Motor neuron (in vitro differentiated cells): ENCODE measurements at places on chromosomes 1 and 21.

GRCh38 chr1:38872401-38873026 lies 634 bp downstream of the MYCBP start:
- ATAC-seq, result no peak

DNA sequence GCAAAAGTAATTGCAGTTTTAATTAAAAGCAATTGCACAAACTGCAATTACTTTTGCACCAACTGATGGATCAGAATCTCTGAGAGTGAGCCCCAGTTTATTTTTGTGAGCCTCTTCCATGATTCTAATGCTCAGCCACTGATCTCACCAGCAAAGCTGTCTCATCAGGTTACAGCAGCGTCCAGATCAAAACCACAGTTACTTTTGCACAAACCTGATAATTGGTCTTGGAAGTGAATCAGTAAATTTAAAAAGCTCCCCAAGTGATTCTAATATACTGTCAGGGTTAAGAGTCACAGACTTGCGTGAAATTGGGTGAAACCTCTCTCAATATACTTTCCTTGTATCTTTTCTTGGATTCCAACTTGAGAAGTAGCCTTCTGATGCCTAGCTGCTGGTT lies 13.5 kb upstream of the CR2 start:
- ATAC-seq, result no peak

DNA sequence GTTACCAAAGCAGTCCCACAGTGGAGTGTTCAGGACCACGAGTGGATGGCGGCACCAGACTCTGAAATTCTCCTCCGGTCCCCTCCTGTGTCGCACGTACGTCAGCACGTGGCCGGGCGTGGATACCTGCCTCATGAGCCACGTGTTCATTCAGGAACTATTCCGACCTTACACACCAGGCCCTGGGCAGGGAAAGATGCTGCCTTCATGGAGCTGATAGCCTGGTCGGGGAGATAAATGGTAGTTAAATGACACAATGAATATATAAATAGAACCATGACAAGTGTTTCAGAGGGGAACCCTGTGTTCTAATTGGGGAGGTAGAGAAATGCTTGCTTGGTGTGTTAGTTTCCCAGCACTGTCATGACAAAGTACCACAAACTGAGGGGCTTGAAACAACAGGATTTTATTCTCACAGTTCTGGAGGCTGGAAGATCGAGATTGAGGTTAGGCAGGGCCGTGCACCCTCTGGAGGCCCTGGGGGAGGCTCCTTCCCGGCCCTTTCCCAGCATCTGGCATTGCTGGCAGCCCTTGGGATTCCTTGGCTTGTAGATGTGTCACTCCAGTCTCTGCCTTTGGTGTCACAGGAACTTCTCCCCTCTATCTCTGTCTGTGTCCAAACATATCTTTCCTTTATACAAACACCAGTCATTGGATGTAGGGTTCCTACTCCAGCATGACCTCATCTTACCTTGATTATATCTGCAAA lies 28.9 kb upstream of the GPR137B start:
- no peak for ATAC-seq

GRCh38 chr21:33265664-33266049 lies 510 bp upstream of the IL10RB start:
- peak; percentile 1 for ATAC-seq

- ATAC-seq, result no peak
Measured at GRCh38 chr21:15740383-15740782, 10.6 kb downstream of the USP25 start.

- no peak for ATAC-seq
Measured at GRCh38 chr1:109394591-109395281, 3.0 kb downstream of the SORT1 start.

GRCh38 chr1:218376722-218377121 lies 31.6 kb downstream of the TGFB2 start:
- no peak for ATAC-seq

GRCh38 chr21:38293765-38294164 lies 37.0 kb downstream of the KCNJ15 start:
- no peak for ATAC-seq

- no peak for ATAC-seq
Measured at GRCh38 chr1:38256072-38256471, 209.5 kb upstream of the POU3F1 start.

DNA sequence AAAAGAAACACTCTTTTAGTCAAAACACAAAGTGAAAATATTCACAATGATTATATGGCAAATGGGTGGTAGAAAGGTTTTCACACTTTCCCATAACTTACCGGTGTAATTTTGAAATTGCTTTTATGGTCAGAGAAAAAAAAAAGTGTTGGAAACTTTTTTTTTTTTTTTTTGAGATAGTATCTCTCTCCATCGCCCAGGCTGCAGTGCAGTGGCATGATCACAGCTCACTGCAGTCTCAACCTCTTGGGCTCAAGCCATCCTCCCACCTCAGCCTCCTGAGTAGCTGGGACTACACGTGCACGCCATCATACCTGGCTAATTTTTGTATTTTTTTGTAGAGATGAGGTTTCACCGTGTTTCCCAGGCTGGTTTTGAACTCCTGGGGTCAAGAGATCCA lies 3.3 kb downstream of the IFNGR2 start:
- ATAC-seq, result no peak

- no peak for ATAC-seq
Measured at GRCh38 chr1:11320153-11320936, 47.3 kb downstream of the UBIAD1 start.

- ATAC-seq, result no peak
Measured at GRCh38 chr1:48858200-48858920, 81.7 kb upstream of the BEND5 start.

GRCh38 chr1:200550367-200550766 lies 70.2 kb downstream of the KIF14 start:
- no peak for ATAC-seq

DNA sequence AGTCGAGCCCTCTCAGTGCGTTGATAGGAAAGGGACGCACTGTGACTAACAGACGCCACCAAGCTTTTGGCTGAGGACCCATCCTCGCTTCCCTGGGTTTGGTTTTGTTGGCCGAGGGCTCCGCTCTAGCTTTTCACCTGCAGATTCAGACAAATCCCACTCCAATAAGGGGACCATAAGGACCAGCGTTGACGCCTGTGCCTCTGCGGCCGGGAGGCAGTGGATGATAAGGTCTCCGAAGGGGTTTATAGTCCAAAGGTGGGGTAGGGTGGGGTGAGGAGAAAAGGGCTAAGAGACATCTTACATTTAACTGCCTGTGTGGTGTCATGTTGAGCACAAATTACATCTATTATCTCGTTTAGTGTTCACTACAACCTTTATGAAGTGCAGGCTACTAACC lies 760 bp downstream of the PEX14 start:
- ATAC-seq, result no peak

GRCh38 chr1:96683931-96684330 lies 37.7 kb upstream of the PTBP2 start:
- ATAC-seq, result no peak

- ATAC-seq, result no peak
Measured at GRCh38 chr1:109490029-109490933, 3.6 kb upstream of the CYB561D1 start.

DNA sequence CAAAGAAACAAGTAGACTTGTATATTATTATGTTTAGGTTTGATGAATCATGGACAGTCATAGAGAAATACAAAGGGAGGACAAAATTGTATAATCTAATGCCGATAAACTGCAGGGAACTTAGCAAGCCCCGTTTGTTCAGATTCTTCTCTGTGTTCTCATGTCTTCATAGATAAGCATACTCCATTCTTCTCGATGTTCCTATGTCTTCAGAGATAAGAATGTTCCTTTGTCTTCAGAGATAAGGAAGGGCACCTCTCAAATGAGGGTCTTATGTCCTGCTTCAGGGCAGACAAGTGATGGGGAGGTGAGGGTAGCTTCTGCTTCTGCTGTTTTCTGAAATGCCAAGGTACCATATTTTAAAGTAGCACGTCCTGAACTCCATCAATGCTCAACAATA lies 19.7 kb upstream of the TADA1 start:
- no peak for ATAC-seq

- no peak for ATAC-seq
Measured at GRCh38 chr1:37288900-37289299, 185.5 kb upstream of the ZC3H12A start.

DNA sequence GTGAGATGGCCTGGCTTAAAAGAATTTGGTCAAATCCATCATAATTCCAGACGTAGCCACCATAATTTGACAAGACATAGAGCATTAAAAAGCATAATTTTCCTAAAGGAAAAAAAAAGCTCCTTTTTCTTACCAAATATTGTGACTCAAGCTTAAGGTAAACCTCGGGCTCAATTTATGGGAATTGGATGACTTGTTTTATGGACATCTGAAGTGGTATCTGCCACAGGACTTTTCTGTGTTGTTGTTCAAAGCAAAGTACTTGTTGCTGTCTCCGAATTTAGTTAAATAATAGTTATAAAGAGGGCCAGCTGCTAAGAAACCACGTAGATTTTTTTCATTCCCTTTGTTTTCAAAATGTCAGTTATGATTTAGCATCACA lies 1.1 kb downstream of the MPZL1 start:
- no peak for ATAC-seq

GRCh38 chr1:22932803-22933470 lies 39.7 kb downstream of the LACTBL1 start:
- no peak for ATAC-seq

DNA sequence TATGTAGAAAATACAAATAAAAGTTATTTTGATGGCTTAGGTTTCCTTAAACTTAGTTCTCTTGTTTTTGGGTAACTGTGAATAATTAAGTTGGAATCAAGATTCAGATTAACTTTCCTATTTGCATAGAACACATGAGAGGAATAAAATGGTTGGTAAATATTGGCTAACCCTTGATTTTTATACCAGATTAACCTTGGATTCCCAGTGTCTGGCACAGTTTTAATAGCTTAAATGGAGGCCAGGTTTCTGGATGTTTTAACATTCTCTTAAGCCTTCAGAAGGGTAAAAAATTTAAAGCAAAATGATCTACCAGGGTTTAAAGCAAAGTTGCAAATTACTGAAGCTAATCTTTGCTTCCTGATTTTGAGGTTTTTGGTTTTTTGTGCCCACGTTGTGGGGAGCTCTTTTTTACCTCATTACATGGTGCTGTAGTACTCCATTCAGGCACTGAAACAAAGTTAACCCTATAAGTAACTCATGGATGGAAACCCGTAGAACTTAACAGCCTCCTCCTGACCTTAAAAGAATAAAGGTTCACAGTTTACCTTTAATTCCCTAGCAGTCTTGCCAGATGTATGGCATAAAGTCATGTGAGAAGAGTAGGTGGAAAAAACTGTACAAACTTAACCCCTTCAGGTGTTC lies 8.4 kb upstream of the SPATA1 start:
- ATAC-seq, result no peak

DNA sequence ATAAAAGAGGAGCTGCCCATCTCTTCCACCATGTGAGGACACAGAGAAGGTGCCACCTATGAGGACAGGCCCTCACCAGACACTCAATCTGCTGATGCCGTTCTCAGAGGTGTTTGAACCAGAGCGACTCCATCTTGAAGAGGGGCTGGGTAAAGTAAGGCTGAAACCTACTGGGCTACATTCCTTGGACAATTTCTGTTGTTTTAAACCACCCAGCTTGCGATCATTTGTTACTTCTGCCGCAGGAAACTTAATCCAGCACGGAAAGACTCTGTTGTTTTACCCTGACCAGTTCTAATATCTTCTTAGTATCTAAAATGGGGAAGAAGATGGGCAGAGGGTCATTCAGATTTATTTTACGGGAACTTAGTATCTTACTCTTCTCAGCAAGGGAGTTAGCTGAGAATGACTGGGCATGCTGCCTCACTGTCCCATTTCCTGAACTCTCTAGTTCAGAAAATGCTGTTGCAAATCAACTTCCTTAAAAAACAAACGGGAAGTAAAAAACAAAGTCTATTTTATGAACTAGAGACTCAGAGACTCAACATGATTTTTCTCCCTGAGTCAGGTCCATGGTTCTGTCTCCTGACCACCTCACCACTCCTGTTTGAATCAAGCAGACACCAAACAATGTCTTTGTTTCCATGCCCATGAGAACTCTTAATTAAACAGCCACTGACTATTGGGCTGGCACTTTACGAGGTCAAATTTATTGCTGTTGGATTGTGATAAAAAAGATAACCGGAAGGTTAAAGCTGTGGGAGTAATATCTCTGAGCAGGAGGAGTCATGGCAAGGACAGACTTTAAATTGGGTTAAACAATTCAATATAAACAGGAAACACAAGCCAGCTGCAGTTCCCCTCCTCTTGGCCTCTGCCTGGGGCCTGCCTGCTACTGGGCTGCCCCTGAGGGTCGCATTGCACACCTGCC lies 23.8 kb upstream of the IFNAR1 start:
- no peak for ATAC-seq

DNA sequence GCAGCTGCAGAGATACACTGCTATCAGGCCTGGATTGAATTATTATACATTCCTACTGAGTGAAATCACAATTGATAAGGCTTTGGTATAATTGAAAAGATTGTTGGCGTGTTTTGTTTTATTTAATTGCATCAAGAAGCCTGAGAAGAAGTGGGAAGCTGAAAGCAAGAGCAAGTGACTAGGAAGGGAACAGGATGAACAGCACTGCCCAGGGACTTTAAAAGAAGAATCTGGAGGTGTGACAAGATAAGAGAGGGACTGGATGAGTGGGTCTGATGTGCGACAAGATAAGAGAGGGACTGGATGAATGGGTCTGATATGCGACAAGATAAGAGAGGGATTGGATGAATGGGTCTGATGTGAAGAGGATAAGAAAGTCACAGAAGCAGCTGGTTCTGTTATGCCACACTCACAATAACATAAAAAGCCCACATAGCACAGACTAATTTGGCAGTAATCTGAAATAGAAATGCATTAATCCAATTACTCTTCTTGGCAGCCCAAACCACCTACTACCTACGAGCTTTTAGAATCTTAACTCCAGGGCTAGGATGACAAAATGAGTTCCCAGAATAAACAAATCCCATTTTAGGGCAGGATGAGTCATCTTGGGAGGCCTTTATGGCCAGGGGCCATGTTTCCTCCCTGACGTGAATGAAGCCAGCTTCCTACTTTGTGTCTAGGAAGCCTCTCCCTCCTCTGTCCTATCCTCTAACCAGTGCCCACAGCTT lies 129.7 kb downstream of the DUSP10 start:
- ATAC-seq, result peak; percentile 92

- ATAC-seq, result no peak
Measured at GRCh38 chr1:52795464-52795863, 47.1 kb upstream of the ZYG11A start.

GRCh38 chr1:52166996-52167753 lies 25.3 kb downstream of the ZFYVE9 start:
- ATAC-seq, result no peak

GRCh38 chr1:55827350-55827749 lies 612.2 kb upstream of the USP24 start:
- ATAC-seq, result peak; percentile 96

DNA sequence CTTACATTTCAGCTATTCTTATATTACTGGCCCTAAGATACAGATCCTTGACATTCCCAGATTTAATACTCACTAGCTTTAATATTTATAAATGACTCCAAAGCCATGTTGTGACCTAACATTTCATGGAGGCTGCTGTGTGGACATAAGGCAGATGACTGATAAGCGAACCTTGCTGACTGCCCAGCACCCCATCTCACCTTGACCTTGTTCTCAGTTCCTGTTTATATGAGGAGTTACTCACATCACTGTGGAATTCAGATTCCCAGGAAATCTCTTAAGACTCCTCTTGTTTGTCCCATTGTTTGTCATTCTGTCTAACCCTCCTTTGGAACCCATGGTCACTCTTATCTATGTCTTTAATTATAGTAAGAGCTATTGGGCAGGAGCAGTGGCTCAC lies 21.9 kb downstream of the RAB3B start:
- no peak for ATAC-seq
